Substantia nigra (tissue), 51 donors: ENCODE measurements at places on chromosomes 7 and 10.

DNA sequence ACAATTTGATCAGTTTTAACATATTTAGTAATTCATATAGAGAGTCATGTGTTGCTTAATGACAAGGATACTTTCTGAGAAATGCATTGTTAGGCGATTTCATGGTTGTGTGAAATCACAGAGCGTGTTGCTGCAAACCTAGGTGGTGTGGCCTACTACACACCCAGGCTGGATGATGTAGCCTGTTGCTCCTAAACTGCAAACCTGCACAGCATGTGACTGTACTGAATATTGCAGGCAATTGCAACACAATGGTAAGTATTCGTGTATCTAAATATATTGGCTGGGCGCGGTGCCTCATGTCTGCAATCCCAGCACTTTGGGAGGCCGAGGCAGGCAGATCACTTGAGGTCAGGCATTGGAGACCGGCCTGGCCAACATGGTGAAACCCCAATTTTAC is 73.7 kb upstream of the BAIAP2L1 start:
- no peak for DNase-seq

DNA sequence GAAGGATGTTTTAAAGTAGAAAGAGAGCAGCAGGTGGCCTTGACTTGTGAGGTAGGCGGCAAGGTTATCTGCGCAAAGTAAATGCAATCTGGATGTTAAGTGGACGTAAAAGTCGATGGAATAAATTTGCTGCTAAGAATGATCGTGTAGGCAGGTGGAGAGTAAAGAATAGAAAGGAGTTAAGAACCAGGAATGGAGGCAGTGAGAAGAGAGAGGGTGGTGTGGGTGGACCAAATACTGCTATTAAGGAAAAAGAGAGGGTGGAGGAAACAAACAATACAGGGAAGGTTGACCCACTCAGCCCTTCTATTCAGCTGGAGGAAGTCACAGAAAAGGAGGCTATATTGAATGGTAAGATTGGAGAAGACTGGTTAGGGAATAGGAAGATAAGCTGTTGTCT is 1.9 kb upstream of the CUL1 start:
- no peak for DNase-seq

DNA sequence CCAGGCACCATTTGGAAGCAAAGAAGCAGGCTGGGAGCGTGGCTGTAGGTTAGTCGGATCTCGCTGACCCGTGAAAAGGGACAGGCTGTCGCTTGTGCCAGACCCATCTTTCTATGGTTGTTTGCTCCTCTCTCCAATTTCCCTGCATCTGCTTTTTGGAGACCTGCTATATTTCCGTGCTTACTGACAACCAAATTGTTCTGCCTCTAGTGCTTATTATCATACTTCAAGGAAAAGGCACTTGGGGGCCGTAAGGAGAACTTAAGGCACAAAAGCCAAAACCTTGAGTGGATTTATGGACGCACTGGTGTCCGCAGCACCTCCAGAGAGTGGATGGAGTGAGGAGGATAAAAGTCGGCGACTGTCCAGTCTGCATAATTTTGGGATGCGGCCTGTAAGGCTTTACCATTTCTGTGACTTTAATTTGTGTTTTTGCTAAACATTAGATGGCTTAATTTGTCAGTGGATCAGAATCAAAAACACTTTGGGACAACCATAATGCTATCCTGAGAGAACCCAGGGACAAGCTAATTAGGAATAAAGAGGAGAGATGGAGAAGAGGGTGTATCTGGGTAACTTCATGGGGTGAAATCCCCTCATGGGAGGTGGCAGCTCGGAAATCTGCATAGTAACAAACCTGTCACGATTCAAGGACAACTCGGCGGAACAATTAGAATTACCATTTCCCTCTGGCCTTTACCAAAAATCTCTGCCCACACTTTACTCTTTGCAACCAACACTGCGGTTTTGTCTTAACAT is 206.7 kb downstream of the HDAC9 start:
- no peak for DNase-seq

DNA sequence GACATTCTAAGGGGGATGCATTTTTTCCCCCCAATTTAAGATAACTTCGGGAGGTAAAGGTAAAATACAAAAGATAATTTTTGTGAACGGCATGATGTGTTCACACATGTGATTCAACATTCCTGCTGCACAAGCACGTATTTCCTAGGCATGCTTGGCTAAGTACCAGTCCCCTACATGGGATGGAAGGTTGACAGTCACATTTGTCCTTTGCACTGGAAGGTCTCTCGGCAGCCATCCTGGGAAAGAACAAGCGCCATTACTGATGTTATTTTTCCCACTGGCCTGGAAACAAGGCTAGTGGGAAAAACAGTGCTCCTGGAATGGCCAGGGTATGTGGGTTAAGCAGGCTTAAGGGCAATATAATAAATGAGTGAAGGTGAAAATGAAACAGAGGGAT is 276.2 kb upstream of the AOAH start:
- no peak for DNase-seq

GRCh38 chr10:44437840-44438511 is 53.1 kb upstream of the CXCL12 start:
- DNase-seq = no peak

- no peak for DNase-seq
These were observed 64.5 kb downstream of the CYCS start for GRCh38 chr7:25060487-25061055.

DNA sequence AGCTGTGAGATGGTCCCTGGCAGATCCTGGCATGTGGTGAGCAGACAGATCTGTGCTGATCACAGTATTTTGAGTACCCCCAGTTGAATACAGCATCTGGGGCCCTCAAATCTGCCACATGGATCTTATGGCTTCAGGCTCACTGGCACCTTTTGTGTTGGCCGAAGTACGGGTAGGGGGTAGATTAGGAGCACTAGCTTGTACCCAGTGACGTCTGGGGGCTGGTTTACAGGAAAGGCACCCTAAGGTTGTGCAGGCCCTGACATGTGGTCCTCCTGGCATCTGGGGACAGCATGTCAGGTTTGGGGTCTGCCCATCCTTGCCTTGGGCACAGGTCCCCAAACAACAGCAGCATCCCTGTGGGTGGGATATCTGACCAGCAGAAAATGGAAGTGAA is 53.2 kb downstream of the SYPL1 start:
- DNase-seq = no peak

GRCh38 chr10:62690703-62691102 is 113.8 kb upstream of the ADO start:
- no peak for DNase-seq

- no peak for DNase-seq
These were observed 212.1 kb upstream of the SVIL start for GRCh38 chr10:29846881-29847280.

- no peak for DNase-seq
These were observed 647.5 kb downstream of the TYW1 start for GRCh38 chr7:67644151-67644550.

DNA sequence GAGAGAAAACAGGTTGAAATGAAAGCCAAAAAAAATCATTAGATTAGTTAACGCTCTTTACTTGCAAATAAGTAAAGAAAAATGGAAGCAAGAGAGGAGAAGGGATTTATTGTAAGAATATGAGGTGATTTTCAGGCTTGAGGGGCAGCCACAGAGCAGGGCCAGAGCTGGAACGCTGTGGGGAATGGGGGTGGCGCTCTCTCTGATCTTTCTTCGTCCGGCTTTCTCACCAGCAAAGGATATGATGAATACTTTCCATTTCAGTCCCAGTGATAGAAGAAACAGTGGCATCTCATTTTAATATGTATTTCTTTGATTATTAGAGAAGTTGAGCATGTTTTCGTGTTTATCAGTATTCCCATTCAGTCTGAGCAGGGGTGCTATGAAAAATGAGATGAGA is 112.2 kb downstream of the SKIDA1 start:
- DNase-seq = no peak

GRCh38 chr10:88505680-88506215 is 77.4 kb downstream of the RNLS start:
- no peak for DNase-seq

- DNase-seq = peak; percentile 47
These were observed 327.3 kb upstream of the NRP1 start for GRCh38 chr10:33661580-33662336.

DNA sequence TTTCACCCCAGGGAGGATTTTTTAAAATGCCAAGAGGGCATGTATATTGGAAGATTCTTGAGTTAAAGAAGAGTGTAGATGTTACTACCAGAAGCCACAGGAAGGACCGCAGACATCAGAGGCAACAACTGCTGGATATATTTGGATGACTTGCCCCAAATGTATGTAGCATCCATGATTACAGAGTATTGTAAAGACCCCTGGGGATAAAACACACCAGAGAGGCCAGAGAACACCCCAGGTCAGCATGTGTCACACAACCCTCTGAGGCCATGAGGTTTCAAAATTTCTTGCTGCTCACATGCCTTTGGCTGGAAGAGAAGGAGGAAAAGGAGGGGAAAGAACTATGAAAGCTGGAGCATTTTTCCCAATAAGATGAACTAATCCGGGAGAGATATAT is 108.0 kb upstream of the LSM8 start:
- no peak for DNase-seq

- DNase-seq = peak; percentile 21
These were observed 3.2 kb downstream of the UBE2H start for GRCh38 chr7:129949292-129950133.

DNA sequence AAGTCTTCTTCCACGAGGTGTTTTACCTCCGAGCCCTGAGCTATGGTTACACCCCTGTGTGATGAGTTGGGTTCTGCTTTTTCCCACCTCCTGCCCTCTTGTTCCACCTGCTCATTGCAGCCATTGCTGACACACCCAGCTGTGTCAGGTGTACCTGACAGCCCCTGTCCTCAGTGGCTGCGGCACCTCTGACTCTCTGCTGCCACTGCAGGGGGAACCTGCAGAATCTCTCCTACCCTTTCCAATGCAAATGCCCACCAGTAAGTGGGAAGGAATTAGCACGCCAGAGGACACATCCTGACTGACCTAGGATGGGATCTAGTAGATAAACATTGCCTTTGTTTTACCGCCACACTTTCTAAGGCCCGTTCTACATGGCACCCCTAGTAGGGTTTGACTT is 600.9 kb upstream of the MKI67 start:
- DNase-seq = no peak

DNA sequence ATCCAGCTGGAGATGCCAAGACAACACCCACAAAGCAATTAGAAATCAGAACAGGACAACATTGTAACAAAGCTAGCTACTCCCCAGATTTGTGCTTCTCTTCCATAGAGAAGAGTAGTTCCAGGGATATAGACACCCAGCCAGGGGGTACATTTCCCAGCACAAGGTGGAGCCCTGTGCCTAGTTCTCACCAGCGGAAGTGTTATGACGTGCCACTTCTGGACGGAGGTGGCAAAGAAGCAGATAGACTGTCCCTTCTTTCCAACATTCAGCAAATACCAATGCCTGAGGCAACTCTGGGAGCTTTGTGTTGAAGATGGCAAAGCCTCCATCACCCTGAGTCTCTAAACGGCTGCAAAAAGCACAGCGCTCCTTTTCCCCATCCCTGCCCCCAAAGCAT is 23.4 kb upstream of the GSAP start:
- no peak for DNase-seq

DNA sequence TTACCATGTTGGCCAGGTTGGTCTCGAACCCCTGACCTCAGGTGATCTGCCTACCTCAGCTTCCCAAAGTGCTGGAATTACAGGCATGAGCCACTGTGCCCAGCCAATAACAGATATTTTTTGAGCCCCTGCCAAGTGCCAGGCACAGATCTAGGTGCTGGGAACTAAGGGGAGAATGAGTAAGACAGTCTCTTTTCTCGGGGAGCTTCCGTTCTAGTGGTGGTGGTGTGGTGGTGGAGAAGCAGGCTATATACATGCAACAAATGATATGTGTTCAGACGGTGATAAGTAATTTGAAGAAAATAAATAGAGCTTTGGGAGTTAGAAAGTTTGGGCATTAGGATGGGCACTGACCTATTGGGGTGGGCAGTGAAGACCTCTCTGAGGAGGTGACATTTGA is 76.7 kb upstream of the VKORC1L1 start:
- DNase-seq = no peak

DNA sequence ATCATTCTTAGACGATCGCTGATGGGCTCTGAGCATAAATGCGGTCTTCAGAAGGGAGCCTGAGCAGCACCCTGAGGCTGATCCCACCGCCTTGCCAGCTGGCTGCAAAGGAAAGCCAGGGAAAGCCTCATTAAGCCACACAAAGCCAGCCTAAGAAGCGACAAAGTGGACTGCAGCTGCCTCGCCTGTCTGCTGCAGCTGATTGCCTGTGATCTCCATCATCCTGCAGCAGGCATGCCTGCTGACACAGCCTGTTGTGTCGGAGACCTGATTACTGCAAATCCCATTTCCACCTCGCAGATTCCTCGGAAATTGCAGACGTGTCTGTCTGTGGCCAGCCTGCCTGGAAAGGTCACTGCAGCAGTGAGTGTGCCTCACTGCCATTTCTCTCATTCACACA is 1087.0 kb upstream of the AUTS2 start:
- no peak for DNase-seq

DNA sequence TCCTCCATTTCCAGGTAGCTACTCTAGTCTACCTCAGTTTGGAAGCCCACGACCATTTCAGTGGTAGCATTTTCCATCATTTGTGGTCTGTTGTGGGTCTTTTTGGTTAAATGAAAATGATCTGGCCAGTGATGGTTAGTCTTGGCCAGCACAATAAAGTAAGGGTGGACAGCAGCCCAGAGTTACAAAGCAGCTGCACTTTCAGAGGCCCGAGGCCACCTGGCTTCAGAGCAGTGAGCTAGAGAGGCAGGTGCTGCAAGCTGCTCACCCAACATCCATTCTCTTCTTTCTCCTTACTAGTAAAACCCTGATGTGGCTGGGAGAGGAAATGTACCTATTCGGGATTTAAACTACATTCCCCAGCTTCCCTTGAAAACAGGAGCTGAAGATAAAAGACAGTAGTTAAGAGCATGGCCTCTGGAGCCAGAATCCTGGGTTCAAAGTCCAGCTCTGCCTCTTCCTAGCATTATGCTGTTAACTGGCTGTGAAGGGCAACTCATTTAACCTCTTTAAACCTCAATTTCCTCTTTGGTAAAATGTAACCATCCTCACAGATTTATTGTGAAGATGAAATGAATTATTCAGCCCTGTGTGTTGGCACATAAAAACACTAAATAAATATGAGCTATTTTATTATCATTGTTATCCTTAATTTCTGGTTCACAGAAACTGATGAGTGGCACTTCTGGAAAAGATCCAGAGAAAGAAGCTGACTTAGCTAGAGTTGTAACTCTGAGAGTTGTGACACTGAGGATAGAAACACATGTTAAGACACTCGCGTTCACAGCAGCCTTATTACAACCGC is 517.4 kb downstream of the PARD3 start:
- no peak for DNase-seq
